AG04449 (cell line): ENCODE measurements at places on chromosomes 16 and 17.

DNA sequence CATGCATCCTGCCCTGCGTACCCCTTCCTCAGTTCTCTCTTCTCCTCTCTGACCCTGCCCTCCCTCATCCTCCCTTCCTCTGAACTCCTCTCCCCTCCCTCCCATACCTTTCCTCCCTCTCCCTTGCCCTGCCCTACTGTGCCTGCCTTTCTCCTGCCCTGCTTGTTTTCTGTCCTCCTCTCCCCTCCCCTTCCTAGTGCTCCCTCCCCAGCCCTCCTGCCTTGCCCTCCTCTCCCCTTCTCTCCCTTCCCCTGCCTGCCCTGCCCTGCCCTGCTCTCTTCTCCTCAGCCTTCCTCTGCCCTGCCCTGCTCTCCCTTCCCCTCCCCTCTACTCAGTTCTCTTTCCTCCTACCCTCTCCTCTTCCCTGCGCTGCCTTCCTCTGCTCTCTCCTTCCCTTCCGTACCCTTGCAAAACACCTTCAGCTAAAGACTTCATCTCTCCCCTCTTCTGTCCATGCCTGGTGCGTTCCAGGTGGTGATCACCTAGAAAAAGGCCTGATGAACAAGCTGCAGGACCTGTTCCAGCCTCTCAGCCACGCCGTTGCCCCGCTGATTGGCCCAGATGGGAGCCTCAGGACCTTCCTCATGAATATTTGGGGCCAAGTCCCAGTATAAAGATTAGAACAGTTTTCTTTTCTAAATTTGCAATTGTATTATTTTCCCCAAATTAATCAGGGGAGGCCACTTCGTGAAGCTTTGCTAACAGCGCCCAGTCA, 290.5 kb downstream of the CPPED1 start:
- DNase-seq: no peak

- DNase-seq: no peak
These were observed 12.3 kb downstream of the RAI1 start for GRCh38 chr17:17693253-17694168.

DNA sequence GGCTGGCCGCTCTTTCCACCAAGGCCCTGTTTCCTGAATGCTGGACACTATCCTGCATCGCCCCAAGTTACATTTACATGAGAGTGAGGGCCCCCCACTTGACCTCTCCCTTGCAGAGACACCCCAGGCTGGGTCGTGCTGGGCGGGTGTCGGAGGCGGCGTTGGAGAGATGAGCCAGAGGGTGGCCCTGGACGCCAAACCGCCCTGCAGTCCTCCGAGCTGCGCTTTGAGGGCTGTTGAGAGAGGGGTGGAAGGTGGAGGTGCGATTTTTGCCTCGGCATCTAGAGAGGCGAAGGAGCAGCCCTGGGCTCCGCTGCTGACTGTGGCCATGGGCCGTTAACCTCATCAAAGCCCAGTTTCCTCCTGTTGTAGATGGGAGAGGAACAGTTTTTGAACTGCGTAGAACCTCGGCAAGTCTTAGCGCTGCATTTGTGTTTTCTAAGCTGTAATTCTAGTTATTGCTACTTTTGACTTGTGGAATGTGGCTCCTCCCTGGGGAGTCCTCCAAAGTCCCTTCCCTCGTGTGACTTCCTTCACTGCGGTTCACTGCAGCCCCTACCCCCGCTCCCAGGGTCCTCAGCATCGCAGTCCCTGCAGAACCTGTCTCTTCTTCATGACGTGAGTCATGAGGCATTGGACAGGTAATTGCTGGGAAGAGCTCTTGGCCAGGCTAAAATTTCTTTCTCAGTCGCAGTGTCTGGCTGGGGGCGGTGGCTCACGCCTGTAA, 986 bp upstream of the ELOB start:
- no peak for DNase-seq

- no peak for DNase-seq
These were observed 3.8 kb downstream of the PRR29 start for GRCh38 chr17:64001763-64002529.

GRCh38 chr17:16304830-16305229, 48.4 kb downstream of the CENPV start:
- DNase-seq: no peak

- DNase-seq: no peak
These were observed 503 bp downstream of the DHX58 start for GRCh38 chr17:42111871-42112551.

GRCh38 chr17:63165400-63165799, 199.4 kb downstream of the TANC2 start:
- DNase-seq: no peak

- no peak for DNase-seq
These were observed 9.9 kb upstream of the MVD start for GRCh38 chr16:88672776-88673175.

GRCh38 chr16:11796227-11797165, 562 bp downstream of the ZC3H7A start:
- no peak for DNase-seq

GRCh38 chr16:75746359-75746758, 20.1 kb upstream of the CPHXL start:
- no peak for DNase-seq

- DNase-seq: no peak
These were observed 13.7 kb downstream of the ALOX12B start for GRCh38 chr17:8073627-8074484.

DNA sequence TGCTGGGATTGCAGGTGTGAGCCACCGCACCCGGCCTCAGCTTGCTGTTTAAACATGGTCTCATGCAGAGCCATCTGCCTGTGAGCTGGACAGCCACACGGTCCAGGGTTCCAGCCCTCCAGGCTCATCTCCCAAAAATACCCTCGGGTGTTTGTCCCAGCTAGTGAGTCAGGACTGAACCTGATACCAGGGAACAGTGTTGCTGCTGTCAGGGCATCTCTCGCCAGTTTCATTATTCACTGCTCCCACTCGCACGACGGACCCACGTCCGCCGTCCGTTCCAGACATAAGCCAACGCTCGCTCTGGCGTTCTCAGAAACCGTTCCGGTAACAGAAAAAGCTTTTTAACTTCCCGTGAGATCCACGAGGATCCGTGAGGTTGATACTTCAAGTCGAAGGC, 77.6 kb downstream of the NXN start:
- no peak for DNase-seq

DNA sequence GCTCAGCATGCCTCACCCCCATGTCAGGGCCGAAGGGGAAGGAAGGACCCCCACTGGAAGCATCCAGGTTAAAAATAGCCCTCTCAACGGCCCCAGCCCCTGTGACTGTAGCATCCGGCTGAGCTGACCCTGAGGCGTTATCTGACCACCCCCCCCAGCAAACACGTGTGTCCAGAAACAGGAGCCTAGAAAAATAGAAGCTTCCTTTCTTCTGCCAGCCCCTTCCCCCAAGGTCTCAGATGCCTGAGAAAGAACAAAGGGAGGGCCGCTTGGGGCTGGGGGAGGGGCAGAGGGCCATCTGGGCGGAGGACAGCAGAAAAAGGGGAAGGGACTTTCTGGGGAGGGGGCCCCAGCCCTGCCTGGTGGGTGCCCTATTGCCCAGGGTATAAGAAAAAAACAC, 55.8 kb downstream of the ACTG1 start:
- DNase-seq: no peak

- no peak for DNase-seq
These were observed 99.4 kb upstream of the SDK2 start for GRCh38 chr17:73743518-73744201.

DNA sequence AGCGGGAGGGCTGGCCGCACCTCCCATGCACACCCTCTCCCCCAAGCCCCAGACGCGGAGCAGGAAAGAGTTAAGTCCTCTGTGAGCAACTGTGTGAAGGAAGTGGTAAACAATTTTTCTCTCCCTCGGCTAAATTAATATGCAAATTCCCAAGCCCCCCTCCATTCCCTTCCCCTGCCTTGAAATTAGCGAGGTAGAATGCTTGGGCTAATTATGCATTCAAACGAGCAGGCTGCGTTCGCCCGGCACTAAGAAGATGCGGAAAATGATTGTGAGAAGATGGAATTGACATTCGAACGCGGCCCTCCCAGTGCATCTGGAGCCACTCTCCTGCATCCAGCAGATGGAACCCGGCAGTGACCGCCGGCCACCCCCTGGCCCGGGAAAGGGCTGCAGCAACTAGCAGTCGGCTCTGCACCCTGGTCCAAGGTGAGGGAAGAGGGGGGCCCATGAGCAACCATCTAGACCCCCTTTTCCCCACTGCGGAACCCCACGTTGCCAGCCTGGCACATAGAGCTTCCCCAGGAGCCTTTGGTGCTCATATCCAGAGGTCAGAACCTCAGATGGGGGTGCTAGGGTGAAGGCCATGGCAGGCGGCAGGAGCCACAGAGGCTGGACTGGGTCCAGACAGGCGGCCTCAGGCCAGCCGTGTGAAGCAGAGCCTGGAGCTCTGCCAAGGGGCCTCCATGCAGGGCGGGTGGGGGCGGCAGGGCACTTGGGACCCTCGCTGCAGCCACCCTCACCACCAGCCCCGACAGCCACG, 49.1 kb upstream of the ACSF3 start:
- DNase-seq: no peak

- no peak for DNase-seq
These were observed 12.0 kb upstream of the SLC16A5 start for GRCh38 chr17:75075597-75076336.

DNA sequence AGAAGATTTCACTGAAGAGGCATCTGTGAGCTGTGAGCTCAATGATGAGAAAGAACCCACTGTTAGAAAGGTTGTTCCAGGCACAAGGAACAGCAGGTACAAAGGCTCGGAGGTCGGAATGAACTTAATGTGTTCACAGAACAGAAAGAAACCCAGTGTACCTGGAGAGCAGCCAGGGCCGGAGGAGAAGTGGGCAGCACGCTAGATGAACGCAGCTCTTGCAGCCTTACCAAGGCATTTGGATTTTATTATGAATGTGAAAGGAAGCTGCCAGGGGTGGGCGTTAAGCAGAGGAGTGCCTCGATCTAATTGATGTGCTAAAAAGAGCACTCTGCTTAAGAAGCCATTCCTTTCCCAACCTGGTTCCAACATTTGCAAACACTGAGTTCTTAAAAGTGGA, 19.0 kb downstream of the EEF2K start:
- no peak for DNase-seq

GRCh38 chr17:52011064-52011463, 147.4 kb downstream of the CA10 start:
- DNase-seq: no peak

- DNase-seq: peak; percentile 41
These were observed 341.0 kb downstream of the CPPED1 start for GRCh38 chr16:12462426-12463280.

- no peak for DNase-seq
These were observed 84.8 kb downstream of the KATNIP start for GRCh38 chr16:27634779-27635178.
